H54 (cell line): ENCODE measurements at places on chromosomes 3 and 15.

GRCh38 chr3:178203165-178203564 is 333.1 kb upstream of the KCNMB2 start:
- DNase-seq: no peak

DNA sequence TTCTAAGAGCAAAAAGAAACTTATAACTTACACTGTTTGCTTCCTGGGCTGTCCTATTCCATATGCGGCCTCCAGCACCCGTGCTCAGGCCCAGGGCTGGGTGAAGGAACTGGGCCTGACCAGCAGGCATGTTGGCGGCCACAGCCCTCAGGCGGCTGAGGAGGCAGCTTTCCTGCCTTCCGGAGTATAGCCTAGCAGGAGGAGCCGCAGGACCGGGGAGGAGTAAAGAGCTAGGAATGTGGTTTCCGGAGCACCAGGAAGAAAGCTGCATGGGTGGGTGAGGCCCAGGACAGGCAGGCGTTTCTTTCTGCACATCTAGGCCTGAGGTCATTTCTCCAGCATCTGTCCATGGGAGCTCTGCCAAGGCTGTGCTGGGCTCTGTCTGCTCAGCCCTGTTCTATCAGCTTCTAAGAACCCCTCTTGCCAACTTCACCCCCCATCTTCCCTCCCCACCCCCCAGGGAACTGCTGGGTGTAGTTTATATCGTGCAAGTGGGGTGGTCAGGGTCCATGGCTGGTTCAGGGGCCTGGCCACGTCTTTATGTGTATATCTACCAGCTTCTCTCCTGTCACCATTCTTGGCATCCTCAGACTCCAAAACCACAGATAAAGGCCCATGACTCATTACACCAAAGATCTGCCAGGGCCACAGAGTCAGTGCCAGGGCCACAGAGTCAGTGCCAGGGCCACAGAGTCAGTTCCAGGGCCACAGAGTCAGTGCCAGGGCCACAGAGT is 7.8 kb upstream of the KIF7 start:
- peak; percentile 92 for DNase-seq

DNA sequence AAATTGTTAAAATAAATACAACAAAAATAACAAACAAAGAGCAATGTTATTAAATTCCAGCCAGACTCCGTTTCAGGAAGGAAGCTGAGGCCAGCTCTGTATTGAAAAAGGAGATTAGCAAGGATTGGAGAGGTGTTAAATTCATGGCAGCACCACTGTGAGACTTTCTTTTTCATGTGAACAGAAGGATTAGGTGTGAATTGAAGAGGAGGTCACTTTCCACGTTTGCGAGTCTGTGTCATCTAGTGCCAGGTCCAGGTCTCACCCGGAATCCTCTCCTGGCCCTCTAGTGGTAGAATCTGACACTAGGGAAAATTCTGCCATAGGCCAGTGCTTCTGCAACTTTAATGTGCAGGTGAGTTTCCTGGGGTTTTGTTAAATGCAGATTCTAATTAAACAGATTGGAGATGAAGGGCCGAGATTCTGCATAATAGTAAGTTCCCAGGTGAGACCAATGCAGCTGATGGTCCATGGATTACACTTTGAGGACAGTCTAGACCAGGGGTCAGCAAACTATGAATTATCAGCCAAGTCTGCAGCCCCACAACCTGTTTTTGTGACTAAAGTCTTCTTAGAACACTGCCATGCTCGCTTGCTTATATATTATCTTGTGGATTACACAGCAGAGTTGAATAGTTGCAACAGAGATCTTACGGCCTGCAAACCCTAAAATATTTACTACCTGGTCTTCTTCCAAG is 9.2 kb upstream of the SLC6A1 start:
- DNase-seq: peak; percentile 87

- DNase-seq: no peak
These were observed 189.0 kb upstream of the MCTP2 start for GRCh38 chr15:94042180-94042928.

DNA sequence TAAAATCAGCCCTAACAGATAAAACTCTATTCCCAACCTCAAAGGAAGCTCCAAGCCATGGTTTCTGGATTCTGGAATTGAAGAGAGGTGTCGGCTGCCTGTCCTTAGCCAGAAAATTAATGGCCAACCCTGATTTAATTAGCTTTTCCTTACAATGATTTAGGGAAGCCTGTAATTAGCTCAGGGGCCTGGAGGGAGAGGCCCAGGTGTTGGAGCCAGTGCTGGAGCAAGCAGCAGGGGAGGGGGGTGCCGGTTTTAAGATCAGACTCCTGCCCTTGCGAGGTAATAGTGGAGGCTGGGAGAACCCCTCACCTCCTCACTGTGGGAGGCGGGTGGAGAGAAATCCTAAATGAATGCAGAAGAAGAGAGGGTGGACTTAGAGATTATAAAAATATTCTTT is 14.7 kb upstream of the ATP2B2 start:
- no peak for DNase-seq
